Sigmoid colon (tissue), 7 donors: ENCODE measurements at places on chromosomes 5 and 9.

- peak; percentile 63 for DNase-seq
Measured at GRCh38 chr5:148740966-148741742, 85.3 kb upstream of the ADRB2 start.

DNA sequence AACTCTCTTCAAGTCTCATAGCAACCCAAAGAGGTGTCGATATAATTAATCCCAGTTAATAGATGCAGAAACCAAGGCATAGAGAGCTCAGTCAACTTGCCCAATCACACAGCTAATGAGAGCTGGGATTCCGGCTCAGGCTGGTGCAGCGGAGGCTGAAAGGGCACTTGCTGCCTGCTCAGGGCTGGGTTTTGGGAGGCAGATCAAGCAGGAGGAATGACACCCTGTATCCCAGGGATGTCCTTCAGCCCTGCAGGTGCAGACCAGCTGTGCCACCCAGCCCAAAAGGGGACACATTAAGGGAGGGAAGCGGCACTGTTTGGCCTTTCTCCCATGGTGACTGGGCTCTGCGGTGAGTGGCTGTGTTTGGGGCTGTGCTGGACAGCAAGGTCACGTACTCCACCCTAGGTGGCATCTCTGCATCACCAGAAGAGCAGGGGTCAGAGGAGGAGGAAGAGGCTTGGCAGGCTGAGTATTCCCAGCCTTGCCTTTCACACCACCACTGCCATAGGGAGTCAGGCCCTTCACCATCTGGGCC lies 124.1 kb downstream of the MVB12B start:
- DNase-seq: no peak

DNA sequence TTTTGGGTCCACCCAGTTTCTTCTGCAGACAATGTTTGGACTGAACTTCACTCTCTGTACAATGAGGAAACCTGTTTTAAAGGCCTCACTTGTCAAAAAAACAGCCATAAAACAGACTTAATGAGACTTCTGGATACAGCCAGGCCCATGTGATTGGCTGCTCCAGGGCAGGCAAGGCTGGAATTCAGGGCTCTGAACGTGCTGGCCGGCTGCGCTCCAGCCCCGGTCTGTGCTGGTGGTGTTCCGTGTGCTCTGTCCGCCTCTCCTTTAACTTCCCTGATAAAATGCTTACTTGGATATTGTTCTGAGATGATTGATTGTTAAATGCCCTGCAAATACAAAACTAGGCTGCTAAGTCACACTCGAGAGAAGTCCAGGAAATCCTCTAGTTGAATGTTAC lies 131.2 kb upstream of the KLF4 start:
- DNase-seq: no peak

DNA sequence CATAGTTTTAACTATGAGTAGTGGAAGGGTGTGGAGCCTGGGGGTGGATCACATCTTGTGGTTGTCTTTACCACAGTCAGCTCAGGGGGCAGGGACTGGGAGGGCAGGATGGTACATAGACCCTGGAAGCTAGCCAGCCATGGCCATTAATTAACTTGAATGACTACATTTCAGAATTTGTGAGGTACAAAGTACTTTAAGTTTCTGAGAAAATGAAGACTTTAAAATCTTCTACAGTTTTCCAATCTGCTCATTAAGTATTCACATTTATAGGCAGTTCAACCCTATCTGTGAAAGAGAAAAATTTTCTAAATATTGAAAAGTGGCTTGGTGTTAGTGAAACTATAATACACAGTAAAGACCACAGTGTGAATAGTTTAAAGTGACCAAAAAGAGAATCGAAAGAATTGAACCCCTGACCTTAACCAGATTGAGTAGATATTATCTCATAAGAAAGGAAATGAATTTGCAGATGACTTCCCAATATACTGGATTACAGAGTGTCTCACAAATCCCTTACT lies 234.2 kb upstream of the MEF2C start:
- no peak for DNase-seq

DNA sequence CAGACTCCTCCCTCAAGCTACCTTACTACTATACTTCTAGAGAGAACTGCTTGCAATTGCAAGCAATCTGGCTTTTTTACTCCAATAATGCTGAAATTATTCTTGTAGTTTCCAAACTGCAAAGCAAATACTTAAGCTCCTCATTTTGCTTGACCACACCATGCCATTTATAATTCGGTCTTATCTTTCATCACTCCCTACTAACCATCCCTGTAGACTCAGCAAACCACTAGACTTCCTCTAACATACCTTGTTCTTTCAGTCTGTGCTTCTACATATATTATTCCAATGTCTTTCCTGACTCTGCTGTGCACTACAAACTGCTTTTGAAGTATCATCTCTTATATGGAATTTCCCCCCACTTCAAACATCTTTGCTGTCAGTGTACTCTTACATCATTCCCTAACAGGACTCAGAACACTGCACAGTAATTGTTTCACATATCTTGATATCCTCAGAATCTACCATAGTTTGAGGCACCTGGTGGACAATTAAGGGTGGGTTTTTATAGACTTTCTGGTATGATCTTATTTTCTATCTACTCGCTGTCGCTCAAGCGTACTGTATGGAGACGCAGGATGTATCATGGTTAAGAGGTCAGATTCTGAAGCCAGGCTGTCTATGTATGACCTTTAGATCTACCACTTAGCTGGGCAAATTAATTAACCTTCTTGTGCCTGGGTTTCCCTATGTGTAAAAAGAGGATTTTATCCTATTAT lies 2.8 kb downstream of the IL6ST start:
- DNase-seq: no peak

GRCh38 chr9:131720330-131720729 lies 19.5 kb downstream of the RAPGEF1 start:
- DNase-seq: no peak

DNA sequence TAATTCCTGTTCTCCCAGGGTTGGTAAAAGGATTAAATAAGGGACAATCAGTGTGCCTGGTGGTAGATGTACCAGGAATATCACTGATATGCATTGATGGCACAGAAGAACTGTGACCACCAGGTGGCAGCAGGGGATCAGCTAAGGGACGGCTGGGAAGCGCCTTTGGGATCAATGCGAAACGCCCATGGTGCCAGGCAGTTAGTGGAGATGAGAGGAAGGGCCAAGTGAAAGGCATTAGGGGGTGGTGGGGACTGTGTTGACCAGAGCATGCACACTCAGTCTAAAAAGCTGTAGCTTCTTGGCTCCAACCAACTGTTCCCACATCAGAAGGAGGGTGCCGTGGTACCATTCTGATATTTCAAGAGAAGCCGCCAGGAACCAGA lies 55.6 kb downstream of the ARHGEF37 start:
- peak; percentile 50 for DNase-seq

- no peak for DNase-seq
Measured at GRCh38 chr9:98009936-98010335, 26.8 kb downstream of the ANP32B start.

DNA sequence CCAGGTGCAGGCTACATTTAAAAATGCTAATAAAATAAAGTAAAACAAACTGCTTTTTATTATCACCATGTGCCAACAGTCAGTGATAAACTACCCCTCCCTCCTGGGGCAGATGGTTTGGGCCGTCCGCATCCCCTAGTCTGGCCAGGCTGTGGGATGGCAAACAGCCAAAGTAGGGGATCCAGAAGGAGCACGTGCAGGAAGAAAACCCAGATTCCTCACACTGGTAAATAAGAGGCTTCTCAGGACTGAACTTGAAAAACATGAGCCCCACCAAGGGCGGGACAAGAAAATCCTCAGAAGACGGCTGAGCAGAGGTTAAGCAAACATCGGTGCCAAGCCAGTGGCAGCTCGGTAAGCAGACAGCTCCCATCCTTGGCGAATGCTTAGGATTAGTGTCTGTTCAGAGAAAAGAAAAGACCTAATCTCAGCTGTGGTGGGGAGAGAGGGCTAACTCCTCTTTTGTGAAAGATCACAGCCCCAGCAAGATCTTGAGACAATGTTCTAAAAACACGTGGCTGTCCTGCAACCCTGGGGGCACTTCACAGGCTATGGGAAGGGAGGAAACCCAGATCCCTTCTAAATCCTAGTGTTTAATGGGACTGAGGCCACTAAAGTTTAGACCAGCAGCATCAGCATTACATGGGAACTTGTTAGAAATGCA lies 46.5 kb upstream of the GDNF start:
- no peak for DNase-seq

DNA sequence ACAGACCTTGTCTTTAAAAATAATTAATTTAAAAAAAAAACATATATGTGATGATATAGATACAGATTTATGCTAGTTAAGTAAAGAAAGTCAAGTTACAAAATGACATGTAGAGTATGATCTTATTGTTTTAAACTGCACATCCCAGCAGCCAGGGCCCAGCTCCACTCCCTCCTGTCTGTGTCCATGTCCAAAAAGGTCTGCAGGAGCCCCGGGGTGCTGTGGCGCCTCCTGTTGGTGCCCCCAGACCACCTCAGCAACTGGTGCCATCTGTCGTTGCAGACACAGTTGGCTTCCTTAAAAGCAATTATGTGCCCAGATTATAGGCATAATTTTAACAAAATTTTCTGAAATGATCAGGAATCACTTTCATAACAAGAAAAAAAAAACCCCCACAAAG lies 33.3 kb downstream of the IPPK start:
- DNase-seq: peak; percentile 46

DNA sequence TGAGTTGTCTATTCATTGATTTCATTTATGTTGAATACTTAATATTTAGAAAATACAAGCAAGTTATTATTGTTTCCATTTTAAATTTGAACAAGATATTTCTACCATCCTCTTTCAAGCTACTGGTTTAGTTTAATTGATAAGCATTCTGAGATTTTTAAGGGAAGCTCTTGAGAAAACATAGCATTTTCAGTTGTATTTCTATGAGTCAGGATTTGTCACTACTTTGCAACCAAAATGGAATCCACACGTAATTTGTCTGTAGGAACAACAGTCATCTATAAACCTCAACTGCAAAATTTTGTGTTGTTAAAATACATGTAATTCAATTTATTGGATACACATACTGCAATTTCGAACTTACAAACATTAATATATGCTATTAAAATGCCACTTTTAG lies 74.0 kb downstream of the PRR16 start:
- no peak for DNase-seq

DNA sequence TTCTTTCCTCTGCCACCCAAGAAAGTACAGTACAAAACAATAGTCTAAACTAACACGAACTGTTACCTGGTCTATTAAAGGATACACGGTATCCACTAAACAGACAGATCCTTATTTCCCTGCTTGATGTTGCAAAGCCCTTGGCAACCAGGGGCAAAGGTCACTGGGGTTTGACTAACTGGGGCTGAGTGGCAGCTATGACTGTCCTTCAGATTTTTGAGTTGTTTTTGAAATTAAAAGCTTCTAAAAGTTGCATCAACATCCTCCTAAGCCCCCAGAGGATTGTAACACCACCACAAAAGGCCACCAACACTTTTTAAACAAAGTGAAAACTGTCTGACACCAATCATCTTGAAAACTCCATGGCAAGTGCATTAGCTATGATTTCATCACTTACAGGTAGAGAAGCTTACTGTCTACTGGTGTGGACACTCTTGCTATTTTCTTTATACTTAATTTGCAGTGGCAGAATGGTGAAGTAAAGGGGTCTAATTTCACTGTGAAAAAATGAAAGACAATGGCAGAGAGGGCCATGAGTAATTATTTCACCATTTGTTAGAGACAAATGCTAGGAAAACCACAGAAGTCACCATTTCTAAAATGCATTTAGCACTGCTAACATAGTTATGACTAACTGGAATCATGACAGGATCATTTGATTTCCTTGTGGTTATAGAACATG lies 292.4 kb downstream of the EFNA5 start:
- no peak for DNase-seq

DNA sequence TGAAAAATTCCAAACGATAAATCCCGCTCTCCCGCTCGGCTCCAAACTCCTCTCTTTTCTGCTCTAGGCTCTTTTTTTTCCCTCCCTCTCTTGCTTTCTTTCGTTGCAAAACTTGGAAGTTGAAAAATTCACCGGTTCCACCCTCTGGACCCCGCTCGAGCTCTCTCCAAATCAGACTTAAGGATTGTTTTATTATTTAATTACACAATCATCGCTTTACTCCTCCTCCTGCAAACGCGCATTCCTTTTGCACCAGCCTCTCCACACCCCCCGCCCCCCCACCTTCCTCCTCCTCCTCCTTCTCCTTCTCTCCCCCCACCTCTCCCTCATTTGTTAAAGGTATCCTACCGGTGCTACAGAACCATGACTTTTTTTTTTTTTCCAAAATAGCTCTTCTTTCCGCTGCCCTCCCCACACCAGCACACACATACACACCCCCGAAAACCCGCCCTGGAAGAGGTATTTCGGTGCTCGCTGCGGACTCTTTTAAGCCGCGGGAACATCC lies 535 bp upstream of the NFIB start:
- DNase-seq: peak; percentile 95
